ENCODE measurements at places on chromosomes 6 and 20.

- no peak for DNase-seq
Measured at GRCh38 chr6:111114087-111114443, 26.8 kb downstream of the SLC16A10 start.

- no peak for DNase-seq
Measured at GRCh38 chr6:80991316-80991715, 761.2 kb downstream of the TENT5A start.

- no peak for DNase-seq
Measured at GRCh38 chr20:48821261-48821920, 6.4 kb downstream of the PREX1 start.

- no peak for DNase-seq
Measured at GRCh38 chr6:167590193-167590592, 236.5 kb upstream of the AFDN start.

DNA sequence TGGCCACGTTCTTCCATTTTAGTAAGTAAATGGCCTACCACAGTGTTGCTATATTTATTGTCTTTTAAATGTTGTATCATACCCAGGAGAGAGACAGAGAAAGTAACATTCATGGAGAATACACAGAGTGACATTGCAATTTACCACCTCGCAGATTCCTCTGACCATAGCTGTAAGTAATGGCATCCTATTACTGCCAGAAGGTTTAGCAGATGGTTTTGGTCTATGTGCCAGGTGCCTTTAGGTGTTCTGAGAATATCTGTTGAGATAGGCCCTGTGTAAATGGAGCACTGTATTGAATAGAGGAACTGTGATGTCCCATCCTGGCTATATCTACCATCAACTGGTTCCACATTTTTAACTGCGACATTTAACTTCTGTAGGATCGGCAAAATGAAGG, 559.6 kb downstream of the KIF16B start:
- DNase-seq: no peak

- DNase-seq: no peak
Measured at GRCh38 chr6:95572098-95572497, 5.2 kb upstream of the MANEA start.

DNA sequence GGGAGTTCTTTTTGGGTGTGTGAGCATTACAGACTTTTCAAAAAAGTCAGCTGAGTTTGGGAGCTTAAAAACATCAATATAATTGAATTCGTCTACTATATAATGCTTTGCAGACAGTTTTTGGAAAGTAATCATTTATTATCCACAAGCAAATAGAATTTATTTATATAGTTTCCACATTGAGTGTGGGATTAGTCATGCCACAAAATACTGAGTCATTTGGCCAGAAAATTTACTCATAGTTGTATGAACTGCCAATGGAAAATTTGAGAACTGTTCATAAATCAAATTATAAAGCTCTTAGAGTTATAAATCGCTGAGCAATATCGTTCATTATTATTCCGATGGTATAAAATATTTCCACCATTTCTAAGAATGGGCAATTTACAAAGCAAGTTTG, 5.0 kb downstream of the BEND6 start:
- DNase-seq: peak; percentile 23

DNA sequence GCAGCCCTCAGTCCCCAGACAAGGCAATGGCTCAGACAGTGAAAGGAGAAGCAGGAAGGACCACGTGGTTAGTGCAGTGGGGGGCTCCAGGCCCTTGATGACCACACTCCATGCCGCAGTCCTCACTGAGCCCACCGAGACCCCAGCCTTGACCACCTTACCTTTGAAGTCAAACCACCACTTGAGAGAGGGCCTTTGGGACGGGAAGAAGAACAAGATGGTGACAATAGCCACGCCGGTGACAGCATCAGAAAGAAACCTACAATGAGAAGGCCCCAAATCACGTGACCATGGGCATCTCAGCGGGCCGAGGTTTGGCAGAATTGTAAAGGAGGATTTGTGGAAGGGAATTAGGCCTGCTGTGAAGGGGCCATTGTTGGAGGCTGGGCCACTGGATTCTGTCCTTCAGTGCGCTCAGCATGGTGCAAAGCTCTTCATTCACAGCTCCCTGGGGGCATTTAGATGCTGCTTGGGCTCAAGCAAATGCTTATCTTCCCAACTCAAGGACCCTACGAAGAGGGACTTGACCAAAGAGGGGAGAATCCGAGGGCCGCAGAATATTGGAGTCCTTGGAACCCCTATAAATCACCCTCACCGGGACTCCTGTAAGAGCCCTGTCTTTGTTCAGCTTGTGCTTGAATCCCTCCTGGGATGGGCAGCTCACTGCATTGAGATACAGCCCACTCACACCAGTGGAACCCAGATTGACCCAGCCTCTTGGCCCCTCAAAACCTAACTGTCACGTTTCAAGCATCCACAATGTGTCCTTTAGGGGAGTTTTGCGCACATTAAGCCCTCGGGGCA, 33.2 kb upstream of the OCSTAMP start:
- no peak for DNase-seq

DNA sequence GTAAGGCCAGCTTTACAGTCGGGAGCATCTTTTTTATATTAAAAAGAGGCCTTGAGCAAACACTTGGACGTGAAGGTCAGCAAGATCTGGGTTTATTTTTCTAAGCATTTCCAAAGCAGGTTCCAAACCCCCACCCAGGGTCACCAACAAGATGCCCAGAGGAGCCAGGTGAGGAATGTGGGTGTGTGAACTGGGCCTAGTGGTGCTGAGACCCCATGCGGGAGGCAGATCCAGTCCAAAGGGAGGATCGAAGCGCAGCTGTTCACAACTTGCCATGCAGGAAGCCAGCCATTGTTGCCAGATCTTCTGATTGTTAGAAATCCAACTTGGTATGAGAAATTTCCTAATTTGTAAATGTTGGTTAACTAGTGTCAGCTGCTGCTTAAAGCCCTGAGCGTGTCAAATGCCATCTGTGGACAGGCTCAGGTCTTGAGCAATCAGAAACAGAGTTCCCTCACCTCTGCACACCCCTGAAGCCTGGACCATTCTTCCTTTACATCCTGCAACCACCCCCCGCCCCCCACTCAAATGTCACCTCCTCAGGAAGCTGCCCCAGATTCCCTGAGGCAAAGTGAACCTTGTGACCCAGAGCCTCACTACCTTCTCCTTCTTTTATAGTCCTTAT, 46.5 kb downstream of the NFATC2 start:
- DNase-seq: peak; percentile 52

DNA sequence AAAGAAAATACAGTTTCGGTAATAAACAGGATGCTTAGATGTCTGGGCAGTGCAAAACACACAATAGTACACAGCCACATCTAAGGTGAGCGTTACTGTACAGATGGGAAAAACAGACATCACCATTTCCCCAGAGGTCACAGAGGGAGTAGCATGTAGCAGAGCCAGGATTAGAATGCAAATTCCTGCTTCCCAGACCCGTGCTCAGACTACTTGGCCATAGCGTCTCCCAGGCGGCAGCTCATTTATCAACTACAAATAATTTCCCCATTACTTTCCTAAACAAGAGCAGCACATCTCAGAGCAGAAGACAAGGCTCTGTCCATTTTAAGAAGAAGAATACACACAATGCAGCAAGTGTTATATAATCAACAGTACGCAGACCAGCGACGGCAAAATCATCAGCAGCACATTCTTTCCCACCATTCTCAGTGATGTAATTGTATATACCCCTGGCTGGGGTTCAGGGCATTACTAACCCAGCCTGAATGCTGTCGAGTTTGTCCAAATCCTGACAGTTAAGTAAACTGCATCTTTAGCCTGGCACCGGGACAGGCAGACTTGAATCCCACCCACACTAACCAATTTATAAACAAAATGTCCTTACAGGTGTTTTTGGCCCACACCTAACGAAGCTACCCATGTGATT, 61.9 kb downstream of the CNKSR3 start:
- peak; percentile 74 for DNase-seq

- no peak for DNase-seq
Measured at GRCh38 chr6:103719545-103719944, 1140.2 kb downstream of the HACE1 start.

DNA sequence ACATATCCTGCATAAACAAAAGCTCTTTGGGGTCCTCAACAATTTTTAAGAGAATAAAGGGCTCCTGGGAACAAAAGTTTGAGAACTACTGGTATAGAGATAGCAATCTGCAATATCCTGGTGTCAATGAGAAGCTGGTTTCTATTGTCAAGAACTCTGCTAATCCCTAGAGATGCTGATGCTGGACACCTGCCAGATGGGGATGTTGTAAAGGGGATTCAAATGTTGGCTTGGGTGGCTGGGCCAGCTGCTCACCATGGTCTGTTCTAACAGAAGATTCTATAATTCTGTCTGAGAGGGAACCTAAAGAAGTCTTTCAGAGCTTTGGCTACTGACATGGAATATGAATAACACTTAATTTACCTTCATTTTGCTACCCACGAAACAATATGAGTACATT, 137.8 kb downstream of the BTBD9 start:
- DNase-seq: no peak

- no peak for DNase-seq
Measured at GRCh38 chr6:130624046-130624445, 203.2 kb upstream of the SMLR1 start.

GRCh38 chr20:44392776-44393607, 37.5 kb downstream of the HNF4A start:
- no peak for DNase-seq

GRCh38 chr20:9021216-9021615, 47.7 kb upstream of the PLCB4 start:
- no peak for DNase-seq

GRCh38 chr20:62437927-62438326, 10.6 kb upstream of the RBBP8NL start:
- no peak for DNase-seq

- no peak for DNase-seq
Measured at GRCh38 chr6:35165630-35166071, 24.5 kb upstream of the TCP11 start.

- no peak for DNase-seq
Measured at GRCh38 chr6:21970569-21971300, 326.1 kb downstream of the PRL start.

DNA sequence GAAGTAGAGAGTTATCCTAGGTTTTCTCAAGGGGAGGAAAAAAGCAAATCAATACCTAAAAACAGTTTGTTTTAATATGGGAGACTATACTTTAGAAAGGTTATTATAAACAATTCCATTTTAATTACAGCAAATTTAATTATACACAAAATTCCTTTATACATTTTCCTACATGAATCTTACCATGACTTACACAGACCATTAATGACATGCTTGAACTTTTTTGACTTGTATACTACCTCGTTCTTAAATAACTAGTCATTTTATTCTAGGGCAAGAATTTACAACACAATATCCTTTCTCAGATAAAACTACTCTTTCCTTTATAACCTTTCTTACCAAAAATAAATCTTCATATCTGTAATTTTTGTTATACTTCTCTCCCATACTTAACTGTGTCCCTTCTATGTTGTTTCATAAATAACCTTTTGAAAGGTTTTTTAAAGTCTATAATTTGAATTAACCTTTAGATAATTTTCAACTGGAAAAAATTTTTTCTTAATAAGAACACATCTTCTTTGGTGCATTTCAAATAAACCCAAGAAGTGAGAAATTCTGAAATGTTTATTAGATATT, 729.4 kb downstream of the TENT5A start:
- DNase-seq: no peak

DNA sequence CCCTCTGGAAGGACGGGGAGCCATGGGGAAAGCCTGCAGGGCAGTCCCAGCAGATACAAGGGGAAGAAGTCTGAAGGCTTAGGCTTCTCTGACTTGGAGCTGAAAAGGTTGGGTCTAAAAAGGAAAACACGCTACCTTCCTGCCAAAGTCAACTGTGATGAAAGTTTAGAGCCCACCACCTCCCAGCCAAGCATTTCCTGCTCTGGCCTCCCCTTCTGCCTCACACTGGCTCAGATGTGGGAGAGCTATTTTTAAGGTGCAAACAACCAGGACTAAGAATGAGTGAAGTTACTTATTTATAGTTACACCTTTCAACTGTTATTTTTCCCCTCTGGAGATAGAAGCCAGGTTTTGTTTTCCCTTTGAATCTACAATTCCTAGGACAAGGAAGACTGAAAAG, 21.2 kb downstream of the NEDD9 start:
- no peak for DNase-seq

GRCh38 chr6:119116712-119117281, 38.3 kb upstream of the FAM184A start:
- no peak for DNase-seq

DNA sequence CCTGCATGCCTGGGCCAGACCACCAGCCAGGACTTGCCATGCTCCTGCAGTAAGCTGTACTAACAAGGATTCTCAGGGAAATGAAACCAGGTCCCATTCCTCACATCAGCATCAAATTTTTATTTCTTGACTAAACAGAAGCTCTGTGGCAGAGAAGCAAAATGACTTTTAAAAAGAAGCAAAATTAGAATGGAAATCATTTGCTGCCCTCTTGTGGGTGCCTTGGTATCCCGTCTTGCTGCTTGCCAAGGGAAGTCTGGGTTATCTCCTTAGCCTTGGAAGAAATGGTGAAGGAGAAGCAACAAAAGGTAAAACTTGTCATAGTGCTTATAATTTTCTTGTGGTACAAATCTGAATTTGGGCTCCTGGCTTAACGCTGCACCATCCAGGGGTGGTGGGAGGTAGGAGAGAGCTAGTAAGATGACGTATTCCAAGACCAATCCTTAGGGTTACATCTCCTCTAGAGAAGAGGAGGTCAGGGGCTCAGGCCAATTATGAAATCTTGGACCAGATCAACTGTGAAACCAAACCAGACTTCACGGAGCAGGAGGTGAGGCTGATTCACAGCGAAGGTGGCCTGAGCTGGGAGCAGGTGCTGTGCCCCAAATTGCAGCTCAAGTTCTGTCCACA, 107.5 kb downstream of the FAXC start:
- DNase-seq: peak; percentile 2

GRCh38 chr6:54053881-54054391, 57.3 kb upstream of the MLIP start:
- DNase-seq: peak; percentile 79

- no peak for DNase-seq
Measured at GRCh38 chr20:17875981-17876385, 92.6 kb downstream of the SNX5 start.

DNA sequence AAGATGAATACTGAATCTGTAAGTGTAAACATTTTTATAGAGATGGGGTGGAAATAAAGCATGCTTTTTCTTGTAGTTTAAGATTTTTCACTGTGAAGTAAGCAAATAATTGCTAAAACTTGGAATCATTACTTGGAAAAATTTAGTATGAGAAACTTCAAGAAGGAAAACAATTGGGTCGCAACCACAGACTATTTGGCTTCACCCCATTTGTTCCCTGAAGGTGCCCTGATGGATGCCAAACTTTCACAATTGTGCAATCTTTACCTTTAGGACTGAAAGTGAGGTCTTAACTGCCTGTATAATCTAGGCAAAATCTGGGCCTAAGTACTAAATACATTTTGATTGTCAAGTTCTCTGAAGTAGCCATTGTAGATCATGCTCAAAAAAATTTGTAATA, 330.1 kb downstream of the HDGFL1 start:
- no peak for DNase-seq

DNA sequence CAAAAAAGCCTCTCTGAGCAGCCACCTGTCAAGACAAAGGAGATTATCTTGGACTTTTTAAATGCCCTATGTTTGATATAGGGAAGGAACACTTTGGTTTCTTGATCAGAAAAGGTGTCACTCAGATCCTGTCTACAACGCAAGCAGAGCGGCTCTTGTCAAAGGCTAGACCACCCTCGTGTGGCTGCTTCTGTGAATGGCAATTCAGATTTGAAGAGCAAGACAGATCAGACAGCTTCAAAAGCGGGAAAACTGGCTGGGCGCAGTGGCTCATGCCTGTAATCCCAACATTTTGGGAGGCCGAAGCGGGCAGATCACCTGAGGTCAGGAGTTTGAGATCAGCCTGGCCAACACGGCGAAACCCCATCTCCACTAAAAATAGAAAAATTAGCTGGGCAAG, 10.1 kb upstream of the NXT1 start:
- peak; percentile 75 for DNase-seq

GRCh38 chr20:63167026-63167917, 48.7 kb downstream of the YTHDF1 start:
- no peak for DNase-seq

All from AG08395 (cell line).